ENCODE measurements at places on chromosomes 3 and 15. TPM values are rescaled to one million over a fixed set of nuclear protein-coding genes. Genes with fewer than 3 reads are reported as not detected.

- no peak for DNase-seq
These were observed 90.1 kb downstream of the AAGAB start for GRCh38 chr15:67164401-67164791.

GRCh38 chr3:75985432-75985831, 200.1 kb upstream of the ZNF717 start:
- no peak for DNase-seq

- DNase-seq, result no peak
These were observed 1144.5 kb downstream of the TUSC7 start for GRCh38 chr3:117853923-117854668.

GRCh38 chr15:45710657-45711056, 75.8 kb downstream of the SQOR start:
- DNase-seq, result no peak

DNA sequence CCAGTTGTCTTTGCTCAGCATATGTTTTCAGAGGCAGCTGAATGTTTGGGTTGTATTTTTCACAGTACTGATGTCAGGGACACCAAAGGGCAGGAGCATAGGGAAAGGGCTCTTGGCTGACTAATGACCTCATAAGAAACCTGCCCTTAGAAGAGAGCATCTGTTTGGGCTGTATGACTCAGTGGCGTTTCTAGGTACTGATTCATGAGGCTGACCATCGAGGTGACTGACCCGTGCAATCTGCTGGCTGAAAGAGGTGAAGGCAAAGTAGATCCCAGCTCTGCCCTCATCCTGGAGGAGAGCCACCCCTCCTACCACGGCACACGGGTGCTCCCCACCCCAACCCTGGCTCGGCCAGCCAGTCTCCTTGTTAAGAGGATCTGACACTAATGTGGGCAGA, 8.3 kb downstream of the LMCD1 start:
- DNase-seq, result no peak

- peak; percentile 46 for DNase-seq
These were observed 656 bp downstream of the SLMAP start for GRCh38 chr3:57756528-57757401.

- no peak for DNase-seq
These were observed 35.0 kb downstream of the BTLA start for GRCh38 chr3:112464264-112464663.

DNA sequence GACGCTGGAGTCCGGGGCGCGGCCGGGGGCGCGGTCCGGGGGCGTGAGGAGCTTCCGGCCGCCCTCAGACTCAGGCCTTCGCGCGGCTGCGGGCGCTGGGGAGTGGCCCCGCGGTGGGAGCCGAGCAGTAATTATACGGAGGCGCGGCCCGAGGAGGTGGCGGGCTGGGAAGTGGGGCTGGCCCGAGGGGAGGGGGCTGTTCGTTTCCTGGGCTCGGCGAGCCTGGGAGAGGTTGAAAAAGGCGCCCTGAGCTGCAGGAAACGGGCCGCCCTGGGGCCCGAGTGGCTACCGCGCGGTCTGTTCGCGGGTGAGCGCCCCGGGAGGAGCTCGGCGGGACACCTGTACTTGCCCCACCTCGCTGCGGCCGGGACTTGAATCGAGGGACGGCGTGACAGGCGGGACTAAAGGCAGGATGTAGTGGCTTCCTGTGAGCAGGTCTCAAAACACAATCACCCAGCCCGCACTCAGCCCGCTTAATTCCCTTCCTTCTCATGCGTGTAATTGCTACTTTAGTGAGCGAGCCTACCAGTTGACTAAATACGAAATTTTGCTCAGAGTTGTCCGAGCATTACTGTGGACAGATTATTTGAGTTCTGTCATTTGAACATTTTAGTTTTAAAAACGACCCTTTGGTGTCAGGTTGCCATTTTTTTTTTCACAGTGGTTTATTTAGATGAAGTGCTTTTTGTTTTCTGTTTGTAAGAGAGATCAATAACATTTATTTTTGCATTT, 860 bp downstream of the RASA2 start:
- no peak for DNase-seq

GRCh38 chr3:150495563-150496168, 50.6 kb downstream of the SERP1 start:
- no peak for DNase-seq

DNA sequence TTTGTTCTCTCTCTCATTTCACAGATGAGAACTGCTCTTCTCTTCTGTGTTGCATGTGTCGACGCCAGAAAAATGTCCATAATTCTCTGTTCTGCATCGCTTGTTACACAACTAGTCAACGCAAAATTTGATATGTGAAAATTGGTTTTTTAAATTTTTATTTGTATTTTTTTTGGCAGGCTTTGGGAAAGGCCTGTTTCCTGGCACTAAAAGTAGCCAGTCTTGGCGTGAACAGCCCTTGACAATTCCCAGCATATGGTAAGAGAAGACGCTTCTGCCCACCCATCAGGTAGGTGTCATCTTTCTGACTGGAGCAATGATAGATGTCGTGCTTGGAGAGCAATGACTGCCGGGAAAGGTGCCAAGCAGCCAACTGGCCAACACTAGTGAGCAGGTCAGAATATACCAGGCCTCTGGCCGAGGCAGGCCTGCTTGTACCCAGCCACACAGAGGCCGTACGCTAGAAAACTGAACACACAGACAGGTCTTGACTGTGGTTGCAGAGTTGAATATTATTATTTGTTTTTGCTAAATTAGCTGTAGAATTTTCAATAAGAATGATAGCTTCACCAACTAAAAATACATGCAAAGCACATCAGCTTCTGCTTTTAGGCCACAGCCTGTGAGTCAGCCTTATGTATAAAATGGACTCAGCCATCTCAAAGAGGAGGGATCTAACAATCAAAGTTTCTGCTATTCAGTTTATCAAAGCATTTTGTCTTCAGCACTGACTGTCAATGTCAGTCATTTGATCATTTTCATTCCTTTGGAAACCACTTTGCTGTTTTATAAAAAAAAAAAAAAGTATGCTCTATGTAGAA, 837.5 kb downstream of the MCTP2 start:
- no peak for DNase-seq

DNA sequence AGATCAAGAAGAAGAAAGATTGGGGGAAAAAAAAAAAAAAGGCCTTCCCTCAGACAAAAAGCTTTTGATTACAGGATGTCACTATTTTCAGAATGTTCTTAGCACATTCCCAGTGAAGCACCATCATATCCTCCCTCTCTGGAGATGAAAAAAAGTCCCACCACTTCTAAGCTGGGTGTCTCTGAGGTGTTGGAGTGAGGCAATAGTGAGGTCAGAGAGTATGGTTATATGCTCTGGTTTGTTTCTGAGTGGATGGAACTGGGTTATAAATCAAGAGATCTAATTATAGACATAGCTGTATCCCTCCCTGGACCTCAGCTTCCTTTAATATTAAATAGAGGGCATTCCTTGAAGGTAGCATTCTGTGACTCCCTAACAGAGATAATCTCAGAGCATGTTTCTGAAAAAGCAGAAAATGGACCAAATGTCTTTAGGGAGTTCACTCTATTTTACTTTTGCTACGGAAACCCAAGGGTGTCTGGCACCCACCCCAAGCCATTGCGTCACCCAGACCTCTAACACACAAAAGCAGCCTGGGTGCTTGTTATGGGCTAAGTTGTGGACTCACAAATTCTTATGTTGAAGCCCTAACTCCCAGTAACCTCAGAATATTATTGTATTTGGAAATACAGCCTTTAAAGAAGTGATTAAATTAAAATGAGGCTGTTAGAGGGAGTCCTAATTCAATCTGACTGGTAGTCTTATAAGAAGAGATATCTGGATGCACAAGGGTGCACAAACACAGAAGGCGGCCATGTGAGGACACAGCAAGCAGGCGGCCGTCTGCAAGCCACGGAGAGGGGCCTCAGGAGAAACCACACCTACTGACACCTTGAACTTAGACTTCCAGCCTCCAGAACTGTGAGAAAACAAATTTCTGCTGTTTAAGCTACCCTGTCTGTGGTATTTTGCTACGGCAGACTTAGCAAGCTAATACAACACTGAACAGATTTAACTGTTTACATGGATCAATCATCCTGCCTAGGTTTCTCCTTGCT, 81.5 kb downstream of the MB21D2 start:
- DNase-seq, result no peak

GRCh38 chr3:15645740-15646501, 44.4 kb downstream of the BTD start:
- DNase-seq, result no peak

DNA sequence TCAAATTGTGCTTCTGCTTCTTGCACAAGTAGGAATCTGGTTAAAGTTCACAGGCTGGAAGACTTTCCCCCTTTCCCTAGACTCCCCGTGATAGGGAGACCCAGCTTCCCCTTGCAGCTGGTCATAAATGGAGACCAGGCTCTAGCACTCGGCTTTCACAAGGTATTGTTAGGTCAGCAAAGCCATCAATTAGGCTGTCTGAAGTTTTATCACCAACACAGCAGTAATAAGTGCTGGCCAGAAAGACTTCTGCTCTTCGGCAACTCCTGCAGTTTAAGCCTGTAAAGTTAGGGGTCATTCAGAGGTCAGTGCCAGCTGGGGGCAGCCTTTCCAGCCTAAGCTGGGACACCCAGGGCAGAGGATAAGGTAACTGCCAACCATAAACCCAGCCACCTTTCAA, 203.4 kb downstream of the MEIS2 start:
- no peak for DNase-seq

DNA sequence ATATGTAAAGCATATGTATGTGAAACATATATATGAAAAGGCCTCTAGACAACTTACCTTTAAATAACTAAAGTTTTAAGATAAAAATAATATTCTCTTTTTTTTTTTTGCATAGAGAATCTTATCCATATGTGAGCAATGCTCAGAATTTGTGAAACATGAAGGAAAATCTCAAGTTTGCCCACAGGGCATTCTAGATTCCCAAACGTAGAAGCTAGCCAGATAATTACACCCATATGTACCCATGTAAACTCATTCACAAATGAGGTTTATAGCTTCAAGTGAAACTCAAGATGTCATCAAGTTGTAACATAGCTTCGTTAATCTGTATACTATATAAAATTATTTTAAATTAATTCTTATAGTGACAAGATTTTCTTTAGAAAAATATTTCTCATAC, 537.3 kb upstream of the NR2F2 start:
- no peak for DNase-seq

DNA sequence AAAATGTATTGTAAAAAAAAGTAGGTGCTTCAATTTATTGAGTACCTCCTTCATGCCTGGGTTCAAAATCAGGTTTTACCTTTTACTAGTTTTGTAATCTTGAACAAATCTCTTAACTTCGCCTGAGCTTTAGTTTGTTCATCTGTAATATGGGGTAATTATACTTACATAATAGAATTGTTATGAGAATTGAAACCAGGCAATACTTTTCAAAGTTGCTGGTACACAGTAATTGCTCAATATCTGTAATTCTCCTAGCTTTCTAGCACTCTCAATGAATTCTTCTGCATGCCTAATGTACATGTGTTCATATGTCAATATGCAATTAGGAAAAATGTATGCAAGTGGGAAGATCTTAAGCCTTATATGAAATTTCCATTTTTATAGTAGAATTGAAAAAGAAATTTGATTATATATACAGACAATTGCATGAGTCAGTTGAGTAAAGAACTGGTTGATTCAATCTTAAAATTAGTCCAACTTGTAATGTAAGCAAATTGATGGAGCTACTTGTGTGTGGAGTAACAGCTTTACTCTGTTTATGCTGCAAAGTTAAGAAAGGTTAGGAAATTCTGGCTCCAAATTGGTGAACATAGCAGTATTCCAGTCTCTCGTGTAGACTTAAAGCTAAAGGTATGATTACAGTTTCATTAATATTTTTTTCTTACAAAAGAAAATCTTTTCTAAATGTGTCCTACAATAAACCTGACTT, 4.1 kb downstream of the TNFSF10 start:
- no peak for DNase-seq

- DNase-seq, result no peak
These were observed 47.8 kb downstream of the OIP5 start for GRCh38 chr15:41284427-41285177.

DNA sequence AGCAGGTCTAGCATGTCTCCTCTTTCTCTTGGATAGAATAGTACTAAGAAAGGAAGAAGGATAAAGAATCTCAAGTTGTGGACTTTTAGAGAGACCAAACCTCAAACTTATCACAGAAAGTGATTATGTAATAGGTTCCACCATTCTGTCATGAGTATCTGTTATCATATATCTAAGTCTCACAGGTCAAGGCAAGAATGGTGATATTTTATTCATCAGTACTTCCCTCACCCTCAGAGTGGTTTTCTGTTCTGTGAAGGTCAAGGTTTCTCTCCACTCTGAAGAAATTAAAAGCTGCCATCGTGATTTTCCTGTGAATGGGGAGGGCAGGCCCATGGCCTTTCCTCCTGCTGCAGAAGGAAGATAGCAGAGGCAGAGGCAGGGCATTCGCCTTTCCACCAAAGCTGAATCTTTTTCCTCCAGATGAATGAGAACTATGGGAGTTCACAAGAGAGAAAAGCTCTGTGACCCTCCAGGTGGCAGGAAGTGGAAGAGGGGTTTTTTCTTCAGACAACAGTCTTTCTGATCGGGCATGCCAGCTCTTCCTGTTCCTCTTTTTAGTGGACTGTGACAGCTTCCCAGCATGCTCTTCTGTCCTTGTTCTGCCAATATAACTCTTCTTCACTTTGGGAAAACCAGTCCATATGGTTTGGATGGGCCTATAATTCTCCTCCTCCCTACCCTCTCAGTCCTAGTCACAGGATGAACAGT, 37.1 kb upstream of the CCK start:
- DNase-seq, result no peak

DNA sequence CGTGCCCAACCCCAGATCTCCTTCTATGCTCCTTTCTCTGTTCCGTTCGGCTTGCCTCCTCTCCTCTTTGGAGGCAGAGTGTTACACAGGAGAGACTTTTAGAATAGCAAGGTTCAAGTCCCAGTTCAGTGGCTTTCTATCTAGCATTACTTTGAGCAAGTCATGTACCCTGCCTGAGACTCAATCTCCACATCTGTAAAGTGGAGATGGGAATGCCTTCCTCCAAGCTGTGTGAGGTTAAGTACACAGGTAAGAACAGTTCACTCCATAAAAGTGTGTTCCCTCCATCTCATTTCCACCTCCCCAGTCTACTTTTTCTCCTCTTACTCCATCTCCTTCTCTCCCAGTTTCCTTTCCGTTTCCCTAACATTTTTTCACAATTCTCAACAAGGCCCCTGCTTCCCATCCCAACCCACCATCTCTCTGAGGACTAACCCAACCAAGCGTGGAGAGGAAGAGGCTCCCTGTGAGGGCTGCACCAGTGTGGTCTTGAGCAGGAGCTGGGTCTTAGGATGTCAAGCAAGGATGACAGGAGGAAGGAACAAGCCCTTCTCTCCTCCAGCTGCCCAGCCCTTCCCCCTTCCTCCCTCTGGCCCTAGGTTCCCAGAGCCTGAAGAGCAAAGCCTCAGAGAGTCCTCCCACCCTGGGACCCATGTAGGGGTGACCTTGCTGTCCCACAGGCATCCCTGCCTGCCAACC, 6.4 kb downstream of the ATP8B4 start:
- no peak for DNase-seq

Gene GHRL
- 0.64 TPM for total RNA-seq

Gene MNS1
- total RNA-seq, result not detected

Gene OXSR1
- 80.7 TPM for total RNA-seq

Gene FANCD2OS
- total RNA-seq, result not detected

Gene PLIN1
- total RNA-seq, result not detected

Gene COL6A5
- total RNA-seq, result not detected

Gene LRRC31
- not detected for total RNA-seq

Gene GABRR3
- total RNA-seq, result not detected

Gene CD200
- 67.9 TPM for total RNA-seq

Gene CYP11A1
- total RNA-seq, result not detected
